ENCODE measurements at places on chromosomes 7 and 10. TPM values are rescaled to one million over a fixed set of nuclear protein-coding genes. Genes with fewer than 3 reads are reported as not detected.

- no peak for DNase-seq
Measured at GRCh38 chr10:60962946-60963345, 19.0 kb upstream of the RHOBTB1 start.

- DNase-seq, result no peak
Measured at GRCh38 chr10:133156674-133157579, 3.1 kb upstream of the KNDC1 start.

DNA sequence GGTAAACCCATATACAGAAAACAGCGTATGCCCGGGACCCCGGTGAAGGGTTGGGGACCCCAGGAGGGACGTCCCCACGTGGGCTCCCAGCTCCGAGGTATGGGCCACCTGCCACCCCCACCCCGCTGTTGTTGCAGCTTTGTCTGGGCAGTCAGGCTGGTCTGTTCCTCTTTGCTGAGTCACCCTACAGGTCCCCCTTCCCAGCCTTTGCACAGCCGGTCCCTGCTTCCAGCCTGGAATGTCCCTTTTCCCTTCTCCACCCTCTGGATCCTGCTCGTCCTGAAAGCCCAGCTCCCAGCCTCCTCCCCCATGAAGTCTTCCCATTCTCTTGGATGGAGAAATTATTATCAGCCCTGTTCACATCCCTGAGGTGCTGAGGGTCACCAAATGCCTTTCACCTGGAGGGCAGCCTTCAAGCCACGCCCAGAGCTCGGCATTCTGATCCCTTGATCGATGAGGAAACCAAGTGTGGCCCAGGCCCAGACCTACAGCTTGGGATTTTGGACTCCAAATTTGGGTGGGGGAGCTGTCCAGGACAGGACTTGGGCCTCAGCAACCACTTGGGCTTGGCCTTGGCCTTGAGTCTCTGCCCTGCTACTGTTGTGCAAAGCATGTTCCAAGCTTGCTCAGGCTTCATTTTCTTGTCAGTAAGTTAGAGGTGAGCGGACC lies 2.6 kb downstream of the CLDN4 start:
- DNase-seq, result no peak

- DNase-seq, result no peak
Measured at GRCh38 chr10:18699849-18700840, 40.9 kb downstream of the ARL5B start.

- no peak for DNase-seq
Measured at GRCh38 chr7:136403591-136403990, 426.4 kb upstream of the MTPN start.

DNA sequence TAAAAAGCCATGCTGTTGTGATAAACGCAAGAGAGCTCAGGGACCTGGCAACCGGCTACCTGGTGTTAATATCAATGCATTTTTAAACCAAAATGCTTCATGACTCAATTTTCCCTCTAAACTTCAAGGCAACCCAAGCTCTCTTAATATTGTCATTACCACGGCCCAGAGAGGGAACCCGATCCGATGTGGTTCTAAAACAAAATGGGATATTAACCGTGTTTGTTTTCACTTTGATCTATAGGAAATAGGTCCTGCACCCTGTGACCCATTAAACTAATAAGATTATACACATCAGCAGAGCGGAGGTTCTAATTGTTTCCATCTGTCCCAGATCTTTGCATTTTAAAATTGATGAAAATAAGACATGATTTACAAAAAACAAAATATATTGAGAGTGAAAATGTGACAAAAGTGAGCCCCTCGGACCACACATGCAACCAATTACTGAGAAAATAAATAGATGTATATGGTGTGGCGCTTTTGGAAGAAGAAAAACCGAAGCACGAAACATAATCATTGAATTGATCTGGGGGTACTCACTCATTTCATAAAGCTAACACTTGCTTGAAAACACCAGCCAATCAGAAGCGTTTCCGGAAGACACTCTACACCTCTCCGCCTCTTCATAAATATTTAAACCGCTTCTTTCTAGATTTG lies 290.3 kb upstream of the NFE2L3 start:
- no peak for DNase-seq

GRCh38 chr10:271201-271600 lies 135.9 kb downstream of the ZMYND11 start:
- no peak for DNase-seq

GRCh38 chr7:36591636-36592035 lies 132.7 kb downstream of the AOAH start:
- no peak for DNase-seq

- DNase-seq, result no peak
Measured at GRCh38 chr10:20302033-20302432, 485.8 kb downstream of the PLXDC2 start.

GRCh38 chr10:60687679-60688078 lies 90.6 kb upstream of the CDK1 start:
- DNase-seq, result no peak

- DNase-seq, result no peak
Measured at GRCh38 chr10:14412624-14413023, 81.9 kb upstream of the FRMD4A start.

GRCh38 chr7:17411922-17412321 lies 113.5 kb downstream of the AHR start:
- no peak for DNase-seq

DNA sequence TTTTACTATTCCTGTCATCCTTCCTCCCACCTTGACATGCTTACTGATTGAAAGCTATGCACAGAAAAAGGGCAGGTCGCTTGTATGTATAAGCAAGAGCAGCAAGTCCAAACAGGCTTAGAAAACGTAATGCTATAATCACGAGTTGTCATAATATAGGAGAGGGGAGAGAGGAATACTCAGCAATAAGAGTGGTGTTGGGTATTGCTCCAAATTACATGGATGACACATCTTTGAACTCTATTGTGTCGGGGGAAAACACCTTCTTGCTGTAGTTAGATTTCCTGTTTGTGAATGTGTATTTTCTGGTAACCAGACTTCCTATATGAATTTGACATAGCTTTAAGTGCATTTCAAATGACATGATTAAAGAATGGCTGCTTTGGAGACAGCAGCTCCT lies 7.5 kb downstream of the MET start:
- DNase-seq, result peak; percentile 84

DNA sequence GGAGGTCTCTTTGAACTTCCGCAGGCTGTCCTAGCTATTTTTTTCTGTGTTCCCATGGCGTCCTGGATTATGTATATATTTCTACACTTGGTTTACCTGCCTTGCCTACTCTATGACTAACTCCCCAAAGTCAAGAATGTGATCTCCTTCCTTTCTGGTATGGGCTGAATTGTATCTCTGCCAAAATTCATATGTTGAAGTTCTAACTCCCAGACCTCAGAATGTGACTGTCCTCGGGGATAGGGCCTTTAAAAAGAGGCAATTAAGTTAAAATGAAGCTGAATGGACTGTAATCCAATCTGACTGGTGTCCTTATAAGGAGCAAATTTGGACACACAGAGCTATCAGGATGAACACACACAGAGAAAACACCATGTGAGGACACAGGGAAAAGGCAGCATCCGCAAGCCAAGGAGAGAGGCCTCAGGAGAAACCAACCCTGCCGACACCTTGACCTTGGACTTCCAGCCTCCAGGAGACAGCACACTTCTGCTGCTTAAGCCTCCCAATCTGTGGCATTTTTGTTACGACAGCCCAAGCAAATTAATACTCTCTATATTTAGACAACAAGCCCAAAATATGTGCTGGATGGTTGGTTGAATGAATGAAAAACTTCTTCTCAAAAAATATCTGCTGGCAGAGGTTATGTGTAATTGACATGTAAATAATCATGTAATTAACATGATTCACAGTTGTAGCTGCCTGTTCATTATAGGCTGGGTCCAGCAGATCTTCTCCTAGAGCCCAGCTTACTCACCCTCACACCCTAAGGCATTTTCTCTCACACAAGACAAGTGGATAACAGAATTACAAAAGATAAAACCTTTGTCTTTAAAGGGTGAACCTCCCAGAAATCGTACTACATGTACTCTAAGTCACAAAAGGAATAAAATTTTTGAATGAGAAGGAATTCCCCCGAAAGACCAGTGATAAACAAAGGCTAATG lies 123.7 kb downstream of the CUBN start:
- no peak for DNase-seq

DNA sequence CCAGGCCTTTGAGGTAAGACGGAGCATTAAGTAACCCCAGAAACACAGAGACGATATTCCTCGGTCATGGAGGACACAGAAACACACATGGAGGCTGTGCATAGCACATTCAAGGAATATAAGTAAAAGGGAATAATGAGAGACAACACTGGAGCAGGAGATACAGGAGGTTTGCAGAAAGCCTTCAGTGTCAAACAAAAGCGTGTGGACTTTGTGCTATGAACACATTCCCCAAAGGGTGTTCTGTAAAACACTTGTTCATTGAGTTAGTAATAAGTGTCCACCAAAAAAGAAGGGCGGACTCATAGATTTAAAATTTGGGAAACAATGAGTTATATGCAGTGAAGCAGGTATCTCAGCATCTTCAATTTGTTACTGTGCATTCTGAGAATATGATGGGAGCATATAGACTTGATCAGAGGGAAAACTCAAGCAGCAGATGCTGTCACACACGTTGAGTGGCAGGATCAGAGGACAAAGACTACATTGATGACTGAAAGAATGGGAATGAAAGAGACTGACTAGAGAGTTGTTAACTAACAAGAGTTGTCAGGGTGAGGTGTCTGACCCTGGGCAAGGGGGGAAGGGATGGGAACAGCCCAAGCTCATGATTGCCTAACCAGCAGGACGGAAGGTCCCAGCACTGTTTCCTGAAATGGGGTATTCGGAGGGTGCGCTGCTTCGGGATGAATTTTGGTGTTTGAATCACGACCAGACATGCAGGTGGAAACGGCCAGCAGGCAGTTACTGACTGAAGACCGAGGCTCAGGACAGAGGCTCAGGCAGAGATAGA lies 85.2 kb upstream of the VIPR2 start:
- no peak for DNase-seq

GRCh38 chr7:93117852-93118530 lies at the start of gene SAMD9:
SAMD9 (minus strand) TSS chr7:93117979; CDS start chr7:93106097, 11,882 bp downstream.
- DNase-seq, result peak; percentile 76

GRCh38 chr7:27842851-27843250 lies 102.9 kb downstream of the TAX1BP1 start:
- no peak for DNase-seq

GRCh38 chr7:112005205-112005775 lies 200.9 kb downstream of the DOCK4 start:
- peak; percentile 68 for DNase-seq

GRCh38 chr10:131355881-131356280 lies 44.4 kb upstream of the TCERG1L start:
- no peak for DNase-seq

DNA sequence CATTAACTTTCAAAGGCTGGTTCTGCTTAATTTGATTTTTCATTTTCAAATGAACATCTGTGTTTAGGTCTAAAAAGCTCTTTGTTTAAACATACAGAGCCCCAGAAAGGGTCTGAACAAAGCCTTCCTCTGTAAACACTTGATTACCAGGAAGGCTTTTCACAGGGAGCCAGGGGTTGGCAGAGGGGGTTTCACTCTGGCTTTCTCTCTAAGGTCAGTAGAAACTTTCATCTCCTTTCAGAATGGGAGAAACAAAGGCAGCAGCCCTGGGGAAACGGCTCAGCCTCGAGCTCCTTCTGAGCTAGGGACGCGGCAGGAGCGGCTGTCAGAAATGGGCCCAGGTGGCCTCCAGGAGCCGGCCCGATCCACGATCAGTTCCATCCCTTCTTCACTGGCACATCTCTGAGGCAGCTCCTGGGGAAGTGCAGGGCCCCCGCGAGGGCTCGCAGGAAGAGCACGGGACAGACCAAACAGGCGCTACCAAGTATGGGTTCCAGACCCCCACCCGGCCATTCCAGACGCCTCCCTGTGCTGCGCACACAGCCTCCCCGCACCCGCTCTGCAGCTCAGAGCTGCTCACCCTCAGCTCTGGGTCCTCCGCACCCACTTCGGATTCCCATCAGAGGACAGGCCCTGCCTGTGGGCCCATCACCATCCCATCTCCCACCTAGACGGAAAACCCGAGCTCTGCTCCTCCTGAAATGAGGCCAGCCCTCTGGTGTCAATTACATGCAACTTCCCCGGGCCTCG lies 124.1 kb downstream of the MAD1L1 start:
- DNase-seq, result no peak

- DNase-seq, result no peak
Measured at GRCh38 chr7:30914596-30914995, 2.9 kb downstream of the AQP1 start.

GRCh38 chr10:7258948-7259523 lies 151.8 kb downstream of the SFMBT2 start:
- no peak for DNase-seq

DNA sequence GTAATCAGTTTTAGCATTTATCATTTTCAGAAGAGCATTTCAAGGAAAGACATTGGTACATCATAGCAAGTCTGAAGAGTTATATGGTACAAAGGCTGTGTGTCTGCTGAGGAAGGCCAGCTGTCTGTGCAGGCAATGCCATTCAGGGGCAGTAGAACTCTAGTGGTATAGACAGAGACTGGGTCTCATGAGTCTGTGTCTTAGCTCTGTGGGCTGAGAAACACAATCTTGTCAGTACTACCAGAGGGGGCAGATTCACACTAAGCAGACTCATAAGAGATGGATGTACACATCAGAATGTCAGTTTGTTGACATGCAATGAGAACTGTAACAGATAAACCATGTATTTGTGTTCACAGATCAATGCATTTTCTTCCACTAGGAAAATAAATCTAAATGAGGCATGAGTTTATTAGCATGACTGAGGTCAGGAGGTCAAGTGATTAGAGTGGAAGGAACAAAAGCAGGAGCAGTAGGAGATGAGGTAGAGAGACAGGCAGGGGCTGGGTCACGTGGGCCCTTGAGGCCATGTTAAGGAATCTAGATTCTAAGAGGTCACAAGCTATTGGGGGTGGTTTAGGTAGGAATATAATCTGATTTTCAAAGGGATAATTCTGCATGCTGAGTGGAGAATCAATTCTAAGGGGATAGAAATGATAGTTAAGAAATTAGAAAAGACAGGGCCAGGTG lies 7.5 kb upstream of the GGCT start:
- DNase-seq, result no peak

DNA sequence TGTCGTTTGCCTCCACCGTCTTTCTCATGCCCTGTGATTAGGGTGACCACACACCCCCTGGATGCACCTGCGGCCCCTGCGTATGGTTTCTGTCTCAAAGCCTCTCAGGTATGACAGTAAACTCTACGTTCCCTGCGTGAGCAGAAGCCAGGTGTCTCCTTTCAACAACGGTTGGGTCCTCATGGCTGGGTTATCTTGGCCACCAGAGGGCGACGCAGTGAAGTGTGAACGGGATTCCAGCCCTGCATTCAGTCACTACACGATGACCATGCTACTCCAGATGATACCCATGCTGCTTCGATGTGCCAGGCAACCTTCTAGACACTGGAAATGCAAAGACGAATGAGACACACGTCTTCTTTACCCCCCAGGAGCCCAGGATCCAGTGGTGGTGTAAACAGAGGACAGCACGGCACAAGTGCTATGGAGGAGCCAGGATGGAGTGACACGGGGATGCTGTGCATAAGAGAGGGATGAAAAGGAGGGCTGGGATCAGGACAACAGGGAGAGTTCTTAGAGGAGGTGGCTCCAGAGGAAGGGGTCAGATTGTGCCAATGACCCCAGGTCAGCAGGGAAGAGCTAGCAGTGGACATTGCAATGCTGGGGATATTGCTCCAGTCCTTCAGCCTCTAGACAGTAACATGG lies 228.1 kb upstream of the PFKP start:
- peak; percentile 48 for DNase-seq

The SKIDA1 gene
- 0.83 TPM for total RNA-seq

The STK32C gene
- total RNA-seq, result 9.5 TPM

The GRM8 gene
- not detected for total RNA-seq

The SMKR1 gene
- not detected for total RNA-seq

The SLC26A3 gene
- not detected for total RNA-seq

All from endothelial cell of umbilical vein (primary cell).